NCI-H446 (cell line): ENCODE measurements at places on chromosomes 2 and 18.

- no peak for DNase-seq
Observed at GRCh38 chr2:70855667-70856066, 20.1 kb upstream of the CD207 start.

GRCh38 chr2:231533777-231534125 lies 3.5 kb upstream of the NMUR1 start:
- no peak for DNase-seq

GRCh38 chr2:44983836-44984604 lies 25.2 kb downstream of the SIX2 start:
- DNase-seq: no peak

DNA sequence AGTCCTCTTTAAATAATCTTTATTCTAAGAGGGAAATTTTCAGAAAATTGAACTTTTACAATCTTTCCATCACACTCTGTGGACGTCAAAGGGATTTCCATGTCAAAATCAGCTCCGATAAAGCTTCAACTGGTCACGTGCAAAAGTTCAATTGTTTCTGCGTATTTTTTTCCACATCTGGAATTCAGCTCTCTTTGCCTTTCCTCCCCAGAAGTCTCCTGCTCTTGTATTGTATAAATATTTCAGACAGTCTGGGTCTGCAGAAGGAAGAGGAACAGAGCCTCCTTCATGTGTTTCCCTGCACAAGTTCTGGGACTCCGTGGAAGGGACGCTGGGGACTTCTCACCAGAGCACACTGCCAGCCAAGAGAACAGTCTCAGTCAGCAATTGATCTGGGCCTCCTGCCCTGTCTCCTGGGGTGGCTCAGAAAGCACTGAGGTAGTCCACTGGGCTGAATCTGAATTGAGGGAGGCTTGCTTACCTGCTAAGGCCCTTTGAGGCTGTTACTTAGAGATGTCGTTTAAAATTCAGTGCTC lies 251.5 kb downstream of the TFCP2L1 start:
- DNase-seq: no peak
